ENCODE measurements at places on chromosomes 5 and 9.

DNA sequence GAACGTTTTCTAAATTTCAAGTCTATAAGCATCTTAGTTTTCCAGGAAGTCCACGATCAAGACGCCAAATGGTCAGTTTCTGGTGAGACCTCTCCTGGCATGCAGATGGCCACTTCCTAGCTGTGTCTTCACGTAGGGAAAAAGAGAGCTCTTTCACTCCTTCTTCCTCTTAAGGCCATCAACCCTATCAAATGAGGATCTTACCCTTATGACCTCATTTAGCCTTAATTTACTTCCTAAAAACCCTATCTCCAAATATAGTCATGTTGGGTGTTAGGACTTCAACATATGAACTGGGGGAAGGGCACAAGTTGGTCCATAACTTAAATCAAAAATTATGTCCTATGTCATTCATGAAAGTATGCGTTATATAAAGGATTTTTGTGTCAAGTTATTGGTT lies 229.5 kb downstream of the ARL15 start:
- DNase-seq, result no peak

DNA sequence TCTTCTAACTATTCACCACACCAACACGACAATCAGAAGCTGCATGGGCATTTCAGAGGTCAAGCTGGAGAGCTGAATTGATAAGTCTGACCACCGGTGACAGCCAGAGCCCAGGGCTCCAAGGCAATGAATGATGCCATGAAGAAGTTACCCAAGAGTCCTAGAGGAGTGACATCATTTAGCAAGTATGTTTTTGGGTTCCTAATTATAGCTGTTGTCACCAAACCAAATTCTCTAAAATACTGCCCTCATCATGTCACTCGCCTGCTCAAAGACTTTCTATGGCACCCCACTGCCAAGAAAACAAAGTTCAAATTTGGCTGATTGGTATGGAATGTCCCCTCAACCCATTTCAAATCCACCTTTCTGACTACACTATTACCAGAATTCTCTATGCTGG lies 235.1 kb downstream of the SPOCK1 start:
- DNase-seq, result no peak

DNA sequence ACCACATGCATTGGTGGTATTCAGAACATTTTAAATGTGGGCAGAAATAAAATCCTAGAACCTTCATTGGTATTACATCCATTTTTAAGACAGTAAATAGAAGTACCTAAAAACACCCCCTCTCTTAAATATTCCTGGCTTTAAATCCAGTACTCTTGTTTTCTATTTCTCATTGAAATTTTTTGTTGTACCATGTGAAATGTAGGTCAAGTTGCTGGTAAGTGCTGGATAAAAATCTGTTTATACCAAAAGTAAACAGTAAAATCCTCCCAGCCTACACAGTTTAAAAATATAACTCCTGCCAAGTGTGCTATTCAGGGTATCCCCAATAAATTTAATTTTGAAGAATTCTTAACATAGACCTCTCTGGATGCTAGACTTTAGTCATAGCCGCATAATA lies 75.0 kb upstream of the FST start:
- DNase-seq, result no peak

GRCh38 chr9:21316860-21317259 lies 11.7 kb upstream of the IFNA5 start:
- no peak for DNase-seq

GRCh38 chr5:7877851-7878250 lies 8.9 kb downstream of the MTRR start:
- no peak for DNase-seq

GRCh38 chr5:78744951-78745534 lies 96.5 kb upstream of the LHFPL2 start:
- DNase-seq, result no peak

All from ureter (tissue), 1 donor.